GM23248 (cell line): ENCODE measurements at places on chromosomes 16 and 17. TPM values are rescaled to one million over a fixed set of nuclear protein-coding genes. Genes with fewer than 3 reads are reported as not detected.
A peak's percentile ranks its signal among the peaks of the same experiment; 100 is the strongest.

- DNase-seq = no peak
- no peaks in the 10 kb centered on the region for H3K4me1 ChIP-seq
These were observed 33.8 kb downstream of the CACNA1G start for GRCh38 chr17:50594128-50594823.

DNA sequence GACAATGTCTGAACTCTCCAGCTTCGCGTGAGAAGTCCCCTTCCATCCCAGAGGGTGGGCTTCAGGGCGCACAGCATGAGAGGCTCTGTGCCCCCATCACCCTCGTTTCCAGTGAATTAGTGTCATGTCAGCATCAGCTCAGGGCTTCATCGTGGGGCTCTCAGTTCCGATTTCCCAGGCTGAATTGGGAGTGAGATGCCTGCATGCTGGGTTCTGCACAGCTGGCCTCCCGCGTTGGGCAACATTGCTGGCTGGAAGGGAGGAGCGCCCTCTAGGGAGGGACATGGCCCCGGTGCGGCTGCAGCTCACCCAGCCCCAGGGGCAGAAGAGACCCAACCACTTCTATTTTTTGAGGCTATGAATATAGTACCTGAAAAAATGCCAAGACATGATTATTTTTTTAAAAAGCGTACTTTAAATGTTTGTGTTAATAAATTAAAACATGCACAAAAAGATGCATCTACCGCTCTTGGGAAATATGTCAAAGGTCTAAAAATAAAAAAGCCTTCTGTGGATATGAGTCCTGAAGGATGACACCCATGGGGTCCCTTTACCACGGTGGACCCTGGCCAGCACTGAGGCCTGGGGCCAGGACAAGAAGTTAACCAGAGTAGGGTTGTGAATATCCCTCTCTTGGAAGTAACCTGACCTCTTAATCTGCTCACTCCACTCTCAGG lies 10.5 kb upstream of the ITGAD start:
- DNase-seq = peak; percentile 77
- H3K27ac ChIP-seq = no peak overlapping the region
- H3K4me3 ChIP-seq = no peak overlapping the region
- peaks cover 14% of the 10 kb centered on the region for H3K4me1 ChIP-seq
- no peaks in the 10 kb centered on the region for H3K36me3 ChIP-seq
- no peaks in the 10 kb centered on the region for H3K27me3 ChIP-seq

DNA sequence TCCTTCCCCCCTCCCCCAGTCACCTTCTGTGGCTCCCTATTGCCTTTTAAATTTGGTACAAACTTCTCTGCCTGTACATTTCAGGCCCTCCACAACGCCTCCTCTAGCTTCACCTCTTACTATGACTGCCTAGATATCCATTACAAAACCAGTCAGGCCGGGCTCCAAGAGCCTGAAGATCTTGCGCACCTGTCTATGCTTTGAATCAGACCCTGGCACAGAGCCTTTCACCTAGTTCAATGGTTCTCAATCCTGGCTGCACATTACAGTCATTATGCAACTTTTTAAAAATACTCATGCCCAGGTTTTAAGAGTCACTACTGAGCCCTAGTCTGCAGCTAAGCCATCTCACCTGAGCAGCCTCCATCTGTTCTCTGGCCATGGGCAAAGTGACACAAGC lies 1.6 kb upstream of the GAS7 start:
- no peaks in the 10 kb centered on the region for H3K36me3 ChIP-seq
- no peaks in the 10 kb centered on the region for H3K4me1 ChIP-seq
- DNase-seq = no peak
- H3K4me3 ChIP-seq = no peak overlapping the region

- H3K27me3 ChIP-seq = no peaks in the 10 kb centered on the region
- H3K4me1 ChIP-seq = peaks cover 5% of the 10 kb centered on the region
- no peak overlapping the region for H3K4me3 ChIP-seq
- no peak overlapping the region for H3K27ac ChIP-seq
- H3K36me3 ChIP-seq = no peaks in the 10 kb centered on the region
These were observed 3.8 kb upstream of the APPBP2 start for GRCh38 chr17:60529806-60530205.

The PSMB3 gene
- 149 and 227 TPM in 2 replicates for total RNA-seq

The CCL18 gene
- not detected in 2 replicates for total RNA-seq

- peaks cover 9% of the 10 kb centered on the region; the same call in 1 of the 2 replicates for H3K4me1 ChIP-seq
- DNase-seq = no peak
- no peak overlapping the region for H3K4me3 ChIP-seq
- no peak overlapping the region for H3K27ac ChIP-seq
- no peaks in the 10 kb centered on the region for H3K36me3 ChIP-seq
These were observed 146.1 kb downstream of the NTN1 start for GRCh38 chr17:9167379-9167778.

The MT1M gene
- 3.8 and 8.2 TPM in 2 replicates for total RNA-seq

DNA sequence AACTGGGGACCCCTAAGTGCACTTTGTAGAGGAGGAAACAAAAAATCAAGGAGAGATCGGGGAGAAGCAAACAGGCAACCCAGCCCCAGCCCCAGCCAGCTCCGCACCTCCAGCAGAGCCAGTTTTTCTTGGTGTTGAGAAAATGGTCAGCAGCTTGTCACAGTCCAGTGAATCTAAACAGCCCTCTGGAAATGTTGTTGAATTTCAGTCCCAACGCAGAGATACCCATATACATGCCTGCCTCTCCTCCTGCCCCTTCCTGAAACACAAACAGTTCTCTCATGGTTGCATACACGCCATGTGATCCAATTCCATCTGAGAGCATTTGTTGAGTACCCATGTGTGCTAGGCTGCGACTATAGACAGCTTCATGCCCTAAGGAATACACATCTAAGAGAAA lies 42.4 kb upstream of the LHX1 start:
- no peak for DNase-seq
- no peak overlapping the region for H3K27ac ChIP-seq
- no peaks in the 10 kb centered on the region; the same call in 1 of the 2 replicates for H3K27me3 ChIP-seq
- no peaks in the 10 kb centered on the region for H3K4me1 ChIP-seq
- no peaks in the 10 kb centered on the region for H3K36me3 ChIP-seq
- H3K4me3 ChIP-seq = no peak overlapping the region

DNA sequence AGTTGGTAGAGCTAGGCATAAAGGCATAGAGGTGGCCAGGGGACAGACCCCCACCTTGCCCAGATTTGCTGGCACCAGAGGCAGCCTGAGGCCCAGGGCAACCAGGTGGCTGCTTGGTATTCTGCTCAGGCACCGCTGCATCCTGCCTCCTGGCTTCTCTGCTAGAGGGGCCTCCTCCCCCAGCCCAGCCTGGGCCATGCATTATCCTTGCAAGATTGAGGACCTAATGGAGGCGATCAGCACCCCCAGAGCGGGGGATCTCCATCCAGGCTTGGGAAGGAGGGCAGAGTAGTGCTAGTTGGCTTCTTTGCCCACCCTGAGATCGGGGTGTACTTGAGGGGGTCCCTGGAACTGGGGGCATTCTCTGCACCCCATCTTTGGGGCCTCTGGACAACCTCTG lies 23.8 kb downstream of the CDK5RAP3 start:
- no peaks in the 10 kb centered on the region for H3K36me3 ChIP-seq
- DNase-seq = no peak
- no peaks in the 10 kb centered on the region for H3K27me3 ChIP-seq
- H3K4me3 ChIP-seq = no peak overlapping the region
- no peak overlapping the region for H3K27ac ChIP-seq
